ENCODE measurements at places on chromosomes 1 and 21. TPM values are rescaled to one million over a fixed set of nuclear protein-coding genes. Genes with fewer than 3 reads are reported as not detected.

ANGPTL7 gene
- 0.28 TPM for polyA plus RNA-seq

KLHL17 gene
- polyA plus RNA-seq, result 10.2 TPM

RPTN gene
- not detected for polyA plus RNA-seq

OLFML2B gene
- polyA plus RNA-seq, result 1.0 TPM

B3GALNT2 gene
- 4.2 TPM for polyA plus RNA-seq

GABRD gene
- 0.87 TPM for polyA plus RNA-seq

Data from heart right ventricle (tissue), 16 donors.